ENCODE measurements at places on chromosomes 1 and 21. TPM values are rescaled to one million over a fixed set of nuclear protein-coding genes. Genes with fewer than 3 reads are reported as not detected.

DNA sequence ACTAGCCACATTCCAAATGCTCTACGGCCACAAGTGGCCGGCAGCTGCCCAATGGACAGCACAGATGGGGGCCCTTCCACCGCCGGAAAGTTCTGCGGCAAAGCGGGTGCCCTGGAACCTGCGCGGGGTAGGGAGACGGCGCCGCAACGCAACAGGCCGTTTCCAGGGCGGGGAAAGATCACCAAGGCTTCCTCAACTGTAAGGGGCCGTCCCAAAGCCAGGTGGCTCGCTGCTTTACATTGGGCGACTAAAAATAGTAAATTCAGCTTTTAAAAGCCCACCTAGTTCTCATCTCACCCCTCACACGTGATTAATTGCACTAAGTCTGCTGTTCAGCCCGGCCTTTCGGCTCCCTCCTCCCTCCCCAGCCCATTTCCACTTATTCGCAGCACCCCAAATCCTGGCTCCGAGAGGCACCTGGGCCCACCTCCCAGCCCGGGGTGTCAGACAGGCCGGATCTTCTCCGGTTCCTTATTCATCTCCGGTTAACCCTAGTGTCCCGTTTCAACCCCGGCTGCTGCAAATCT, 643 bp downstream of the CFAP298 start:
- DNase-seq = no peak

- no peak for DNase-seq
Measured at GRCh38 chr1:153431427-153431826, 15.1 kb downstream of the S100A7A start.

MROH9 gene
- polyA plus RNA-seq = not detected

- no peak for DNase-seq
Measured at GRCh38 chr1:179151908-179152682, 70.2 kb downstream of the TOR3A start.

- DNase-seq = no peak
Measured at GRCh38 chr1:9296850-9297249, 4.2 kb downstream of the SPSB1 start.

DNA sequence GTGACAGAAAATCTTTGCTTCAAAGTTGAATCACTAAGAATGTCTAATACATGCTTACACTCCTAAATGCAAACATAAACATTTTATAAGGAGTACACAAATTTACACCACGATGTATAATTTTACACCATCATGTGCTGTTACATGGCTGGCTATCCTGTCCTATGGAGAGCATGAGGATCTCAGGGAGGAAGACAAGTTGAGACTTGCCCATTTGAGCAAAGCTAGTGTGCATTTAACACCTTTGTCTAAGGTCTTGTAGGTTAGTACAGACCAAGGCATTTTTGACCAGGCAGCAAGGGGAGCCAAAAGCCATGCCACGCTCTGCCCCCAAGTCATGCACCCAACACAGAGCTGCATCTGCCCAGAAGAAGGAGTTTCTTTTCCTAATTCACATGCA, 14.5 kb upstream of the COG2 start:
- DNase-seq = no peak

GRCh38 chr1:159880430-159880829, 18.0 kb upstream of the VSIG8 start:
- DNase-seq = no peak

DNA sequence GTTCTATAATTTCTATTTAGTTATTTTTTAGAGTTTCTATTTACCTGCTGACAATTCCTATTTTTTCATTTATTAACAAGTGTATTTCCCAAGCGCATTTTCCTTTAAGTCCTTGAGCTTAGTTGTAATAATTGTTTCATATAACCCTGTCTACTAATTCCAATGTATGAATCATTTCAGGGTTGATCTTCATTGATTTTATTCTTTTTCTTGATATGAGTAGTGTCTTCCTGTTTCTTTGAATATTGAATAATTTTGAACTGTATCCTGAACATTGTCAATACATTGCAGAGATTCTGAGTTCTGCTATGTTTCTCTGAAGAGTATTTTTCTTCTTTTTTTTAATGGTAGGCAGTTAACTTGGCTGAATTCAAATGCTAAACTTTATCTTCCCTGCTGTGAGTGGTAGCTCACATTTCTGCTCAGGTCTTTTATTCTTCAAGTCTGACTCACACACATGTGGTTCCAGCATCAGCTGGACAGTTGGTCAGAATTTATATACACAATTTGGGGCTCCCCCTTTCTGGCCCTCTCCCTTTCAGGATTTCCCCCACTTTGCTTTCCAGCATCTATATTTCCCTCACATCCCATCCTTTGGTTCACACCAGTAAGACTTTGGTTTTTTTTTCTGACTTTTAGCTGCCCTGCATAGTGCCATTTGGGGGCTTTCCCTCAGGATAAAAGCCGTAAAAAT, 54.4 kb upstream of the WDR26 start:
- DNase-seq = no peak

FAM229A gene
- polyA plus RNA-seq = 12.7 TPM

DNA sequence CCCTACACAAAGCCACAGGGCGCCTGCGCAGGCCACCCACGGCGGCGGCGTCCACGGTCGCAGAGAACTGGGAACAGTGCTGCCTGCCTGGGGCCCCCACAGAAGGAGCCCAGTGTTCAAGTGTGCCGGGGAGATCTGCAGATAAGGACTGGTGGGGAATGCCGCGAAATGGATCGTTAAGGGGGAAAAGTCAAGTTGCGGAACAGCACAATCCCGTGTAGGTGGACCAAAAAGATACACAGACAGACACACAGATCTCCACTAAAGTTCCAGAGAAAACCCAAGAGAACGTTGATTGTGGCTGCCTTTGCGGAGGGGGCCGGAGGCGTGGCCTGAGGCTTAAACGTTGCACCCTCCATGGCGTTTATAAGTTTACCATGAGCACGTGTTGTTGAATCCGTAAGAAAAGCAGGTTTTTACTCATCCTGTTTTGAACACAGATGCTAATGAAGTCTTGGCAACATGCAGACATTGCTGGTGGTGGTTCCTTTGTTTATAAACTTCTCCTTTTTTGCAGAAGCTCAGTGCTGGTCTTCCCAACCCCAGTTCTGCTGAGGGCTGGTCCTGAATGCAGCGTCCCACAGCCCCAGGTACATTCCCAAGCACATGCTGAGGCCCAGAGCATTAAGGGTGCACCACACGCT, 4.1 kb downstream of the SPATC1L start:
- DNase-seq = no peak

- DNase-seq = no peak
Measured at GRCh38 chr1:118100686-118101514, 84.1 kb downstream of the SPAG17 start.

- DNase-seq = no peak
Measured at GRCh38 chr1:112603541-112603940, 15.4 kb downstream of the ST7L start.

GRCh38 chr1:116954440-116954839, 44.7 kb downstream of the PTGFRN start:
- DNase-seq = no peak

GRCh38 chr1:63628607-63629006, 35.4 kb downstream of the PGM1 start:
- DNase-seq = no peak

- no peak for DNase-seq
Measured at GRCh38 chr1:152525080-152525641, 10.9 kb downstream of the CRCT1 start.

LIN9 gene
- 11.7 TPM for polyA plus RNA-seq

GRCh38 chr1:242146652-242147051, 147.8 kb upstream of the MAP1LC3C start:
- no peak for DNase-seq

COL9A2 gene
- polyA plus RNA-seq = 28.5 TPM

COL6A2 gene
- polyA plus RNA-seq = 284 TPM

- DNase-seq = no peak
Measured at GRCh38 chr1:191690931-191691330, 467.3 kb upstream of the RGS18 start.

TMPRSS15 gene
- polyA plus RNA-seq = 0.23 TPM

DNA sequence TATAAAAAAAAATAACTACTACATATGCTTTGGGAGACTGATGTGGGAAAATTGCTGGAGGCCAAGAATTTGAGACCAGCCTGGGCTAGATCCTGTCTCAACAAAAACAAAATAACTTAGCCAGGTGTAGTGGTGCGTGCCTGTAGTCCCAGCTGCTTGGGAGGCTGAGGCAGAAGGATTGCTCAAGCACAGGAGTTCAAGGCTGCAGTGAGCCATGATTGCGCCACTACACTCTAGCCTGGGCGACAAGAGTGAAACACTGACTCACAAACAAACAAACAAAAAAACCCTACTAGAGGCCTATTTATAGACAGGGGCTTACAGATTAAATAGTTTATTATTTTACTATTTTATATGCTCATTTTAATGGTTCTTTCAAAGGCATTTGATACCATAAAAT, 80.0 kb downstream of the LHX4 start:
- no peak for DNase-seq

- no peak for DNase-seq
Measured at GRCh38 chr1:9260059-9260766, 25.6 kb downstream of the H6PD start.

Data from renal cortex interstitium (tissue), 15 donors.